ENCODE measurements at places on chromosomes 16 and 17. TPM values are rescaled to one million over a fixed set of nuclear protein-coding genes. Genes with fewer than 3 reads are reported as not detected.
A peak's percentile ranks its signal among the peaks of the same experiment; 100 is the strongest.

DNA sequence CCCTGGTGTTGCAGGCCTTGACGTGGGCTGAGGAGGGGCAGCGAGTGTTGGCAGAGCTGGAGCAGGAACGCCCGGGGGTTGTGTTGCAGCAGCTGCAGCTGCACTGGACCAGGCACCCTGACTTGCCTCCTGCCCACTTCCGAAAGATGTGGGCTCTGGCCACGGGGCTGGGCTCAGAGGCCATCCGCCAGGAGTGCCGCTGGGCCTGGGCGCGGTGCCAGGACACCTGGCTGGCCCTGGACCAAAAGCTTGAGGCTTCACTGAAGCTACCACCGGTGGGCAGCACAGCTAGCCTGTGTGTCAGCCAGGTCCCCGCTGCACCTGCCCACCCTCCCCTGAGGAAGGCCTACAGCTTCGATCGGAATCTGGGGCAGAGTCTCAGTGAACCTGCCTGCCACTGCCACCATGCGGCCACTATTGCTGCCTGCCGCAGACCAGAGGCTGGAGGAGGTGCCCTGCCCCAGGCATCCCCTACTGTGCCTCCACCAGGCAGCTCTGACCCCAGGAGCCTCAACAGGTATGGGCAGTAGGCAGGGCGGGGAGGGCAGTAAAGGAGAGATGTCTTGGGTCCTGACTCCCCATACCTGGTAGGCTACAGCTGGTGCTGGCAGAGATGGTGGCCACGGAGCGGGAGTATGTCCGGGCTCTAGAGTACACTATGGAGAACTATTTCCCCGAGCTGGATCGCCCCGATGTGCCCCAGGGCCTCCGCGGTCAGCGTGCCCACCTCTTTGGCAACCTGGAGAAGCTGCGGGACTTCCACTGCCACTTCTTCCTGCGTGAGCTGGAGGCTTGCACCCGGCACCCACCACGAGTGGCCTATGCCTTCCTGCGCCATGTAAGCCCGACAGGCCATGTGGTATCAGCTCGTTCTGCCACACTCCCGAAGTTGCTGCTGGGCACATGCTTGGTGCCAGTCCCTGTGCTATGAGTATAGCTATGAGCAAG, 5.6 kb downstream of the PLEKHG4 start:
- H3K4me1 ChIP-seq = peaks cover 6% of the 10 kb centered on the region
- no peaks in the 10 kb centered on the region for H3K36me3 ChIP-seq
- no peak overlapping the region for H3K4me3 ChIP-seq
- no peaks in the 10 kb centered on the region for H3K27me3 ChIP-seq
- H3K27ac ChIP-seq = no peak overlapping the region

The MYH4 gene
- not detected for total RNA-seq

DNA sequence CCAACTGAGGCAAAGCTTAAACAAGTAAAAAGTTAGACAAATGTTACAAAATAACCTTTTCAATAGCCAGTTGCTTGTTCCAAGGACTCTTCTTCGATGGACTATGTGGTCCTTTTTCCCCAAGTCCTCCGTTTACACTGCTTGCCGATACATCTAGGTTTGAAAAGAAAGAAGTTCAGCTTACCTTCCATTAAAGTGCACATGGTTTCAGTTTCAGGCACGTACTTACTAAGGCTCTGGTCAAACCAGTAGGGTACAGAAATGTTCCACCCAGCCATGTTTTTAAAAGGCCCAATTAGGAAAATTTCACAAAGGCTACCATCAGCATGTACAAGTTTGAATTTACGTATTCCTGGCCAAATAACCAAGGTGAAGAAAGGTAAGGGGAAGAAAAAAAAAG, 2.1 kb downstream of the SRSF2 start:
- H3K4me1 ChIP-seq = peaks cover 49% of the 10 kb centered on the region
- H3K27me3 ChIP-seq = no peaks in the 10 kb centered on the region
- H3K27ac ChIP-seq = peak overlapping the region; percentile 92
- peak overlapping the region; percentile 85 for H3K4me3 ChIP-seq
- peaks cover 54% of the 10 kb centered on the region for H3K36me3 ChIP-seq

DNA sequence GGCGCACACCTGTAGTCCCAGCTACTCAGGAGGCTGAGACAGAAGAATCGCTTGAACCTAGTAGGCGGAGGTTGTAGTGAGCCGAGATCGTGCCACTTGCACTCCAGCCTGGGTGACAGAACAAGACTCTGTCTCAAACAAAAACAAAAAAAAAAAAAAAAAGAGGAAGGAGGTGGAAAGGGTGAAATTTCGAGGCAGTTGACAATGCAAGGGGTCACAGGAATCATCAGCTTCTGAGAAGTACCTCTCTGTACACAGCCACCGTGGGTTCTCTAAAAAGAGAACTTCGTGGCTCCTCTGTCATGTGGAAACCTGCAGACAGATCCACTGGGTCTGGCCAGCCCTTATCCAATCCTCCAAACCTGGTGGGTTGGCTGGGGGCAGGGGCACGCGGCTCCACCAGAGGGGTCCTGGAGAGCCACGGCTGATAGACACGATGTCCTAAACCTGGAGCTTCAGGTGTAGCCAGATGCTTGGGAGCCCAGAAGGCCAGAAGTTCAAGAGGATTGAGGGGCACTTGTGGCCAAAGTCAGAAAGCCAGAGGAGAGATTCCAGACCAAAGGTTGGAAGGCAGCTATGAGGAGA, 540 bp upstream of the CD300LF start:
- peaks cover 8% of the 10 kb centered on the region for H3K27me3 ChIP-seq
- no peaks in the 10 kb centered on the region for H3K36me3 ChIP-seq
- H3K4me3 ChIP-seq = no peak overlapping the region
- H3K27ac ChIP-seq = no peak overlapping the region
- H3K4me1 ChIP-seq = peaks cover 5% of the 10 kb centered on the region

DNA sequence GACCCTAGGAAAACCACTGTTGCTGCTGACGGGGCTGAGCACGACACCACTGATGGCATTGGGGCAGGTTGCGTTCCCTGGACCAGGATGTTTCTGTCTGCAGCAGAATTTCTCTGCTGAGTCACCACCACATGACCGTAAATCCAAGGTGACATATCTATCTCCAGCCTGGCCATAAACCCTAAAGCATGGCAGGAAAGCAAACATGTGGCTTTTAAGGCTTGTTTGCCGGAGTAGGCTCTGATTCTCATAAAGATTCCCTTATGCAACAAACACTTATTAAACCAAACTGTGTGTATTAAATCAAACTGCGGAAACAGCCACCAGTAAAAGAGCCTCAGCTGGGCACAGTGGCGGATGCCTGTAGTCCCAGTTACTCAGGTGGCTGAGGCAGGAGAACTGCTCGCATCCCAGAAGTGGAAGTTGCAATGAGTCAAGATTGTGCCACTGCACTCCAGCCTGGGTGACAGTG, 17.3 kb downstream of the MPHOSPH6 start:
- DNase-seq = no peak
- no peak overlapping the region for H3K27ac ChIP-seq

The FKBP10 gene
- total RNA-seq = 1.4 TPM

The TBC1D26 gene
- total RNA-seq = 0.24 TPM

GRCh38 chr16:56701534-56701933, 19.3 kb downstream of the MT1X start:
- DNase-seq = no peak
- no peaks in the 10 kb centered on the region for H3K36me3 ChIP-seq
- peaks cover 7% of the 10 kb centered on the region for H3K4me1 ChIP-seq
- no peaks in the 10 kb centered on the region for H3K27me3 ChIP-seq
- no peak overlapping the region for H3K27ac ChIP-seq

- H3K27me3 ChIP-seq = no peaks in the 10 kb centered on the region
- no peaks in the 10 kb centered on the region for H3K4me1 ChIP-seq
- no peak overlapping the region for H3K27ac ChIP-seq
Measured at GRCh38 chr17:27667656-27668487, 36.9 kb downstream of the LGALS9 start.

GRCh38 chr17:58285422-58285810, 4.7 kb upstream of the MPO start:
- H3K27ac ChIP-seq = no peak overlapping the region
- no peaks in the 10 kb centered on the region for H3K36me3 ChIP-seq
- peaks cover 1% of the 10 kb centered on the region for H3K27me3 ChIP-seq
- no peak for DNase-seq
- H3K4me1 ChIP-seq = no peaks in the 10 kb centered on the region
- no peak overlapping the region for H3K4me3 ChIP-seq

DNA sequence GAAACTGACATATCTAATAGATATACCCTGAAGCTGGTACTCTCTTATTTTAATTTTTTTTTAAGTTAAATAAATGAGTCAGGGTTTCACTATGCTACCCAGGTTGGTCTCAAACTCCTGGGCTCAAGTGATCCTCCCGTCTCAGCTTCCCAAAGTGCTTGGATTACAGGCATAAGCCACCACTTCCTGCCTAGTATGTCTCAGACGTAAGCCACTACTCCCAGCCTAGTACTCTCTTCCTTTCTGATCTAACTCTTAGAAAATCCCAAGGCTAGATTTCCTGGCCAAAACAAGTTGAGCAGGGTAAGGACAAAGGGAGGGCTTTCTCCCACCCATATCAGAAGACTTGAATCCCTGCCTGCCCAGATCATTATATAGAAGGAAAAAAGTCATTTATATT, 33.7 kb downstream of the HOXB1 start:
- peaks cover 3% of the 10 kb centered on the region for H3K4me1 ChIP-seq
- peaks cover 11% of the 10 kb centered on the region for H3K27me3 ChIP-seq
- H3K4me3 ChIP-seq = no peak overlapping the region
- H3K27ac ChIP-seq = no peak overlapping the region

DNA sequence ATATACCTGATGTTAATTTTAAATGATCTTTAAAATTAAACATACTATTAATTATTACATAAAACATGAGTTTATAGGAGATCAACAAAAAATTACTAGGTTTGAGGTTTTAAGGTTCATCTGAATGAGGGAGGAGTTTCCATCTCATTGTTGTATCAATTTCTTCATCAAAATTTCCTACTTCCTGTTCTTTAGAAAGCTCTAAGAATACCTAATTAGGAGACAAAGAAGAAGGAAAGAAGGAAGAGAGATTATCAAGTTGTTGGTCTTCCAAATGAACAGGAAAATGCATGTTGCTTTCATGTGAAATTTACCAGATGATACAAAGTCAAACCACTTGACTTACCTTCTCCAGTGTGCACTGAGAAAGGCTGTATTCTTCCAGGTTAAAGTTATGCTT, 18.1 kb upstream of the ABCA9 start:
- H3K4me3 ChIP-seq = no peak overlapping the region
- no peaks in the 10 kb centered on the region for H3K27me3 ChIP-seq
- no peaks in the 10 kb centered on the region for H3K4me1 ChIP-seq
- no peak overlapping the region for H3K27ac ChIP-seq
- no peak for DNase-seq

The SOCS1 gene
- total RNA-seq = 152 TPM

The MT1F gene
- total RNA-seq = 9.2 TPM

The UBTF gene
- total RNA-seq = 118 TPM

DNA sequence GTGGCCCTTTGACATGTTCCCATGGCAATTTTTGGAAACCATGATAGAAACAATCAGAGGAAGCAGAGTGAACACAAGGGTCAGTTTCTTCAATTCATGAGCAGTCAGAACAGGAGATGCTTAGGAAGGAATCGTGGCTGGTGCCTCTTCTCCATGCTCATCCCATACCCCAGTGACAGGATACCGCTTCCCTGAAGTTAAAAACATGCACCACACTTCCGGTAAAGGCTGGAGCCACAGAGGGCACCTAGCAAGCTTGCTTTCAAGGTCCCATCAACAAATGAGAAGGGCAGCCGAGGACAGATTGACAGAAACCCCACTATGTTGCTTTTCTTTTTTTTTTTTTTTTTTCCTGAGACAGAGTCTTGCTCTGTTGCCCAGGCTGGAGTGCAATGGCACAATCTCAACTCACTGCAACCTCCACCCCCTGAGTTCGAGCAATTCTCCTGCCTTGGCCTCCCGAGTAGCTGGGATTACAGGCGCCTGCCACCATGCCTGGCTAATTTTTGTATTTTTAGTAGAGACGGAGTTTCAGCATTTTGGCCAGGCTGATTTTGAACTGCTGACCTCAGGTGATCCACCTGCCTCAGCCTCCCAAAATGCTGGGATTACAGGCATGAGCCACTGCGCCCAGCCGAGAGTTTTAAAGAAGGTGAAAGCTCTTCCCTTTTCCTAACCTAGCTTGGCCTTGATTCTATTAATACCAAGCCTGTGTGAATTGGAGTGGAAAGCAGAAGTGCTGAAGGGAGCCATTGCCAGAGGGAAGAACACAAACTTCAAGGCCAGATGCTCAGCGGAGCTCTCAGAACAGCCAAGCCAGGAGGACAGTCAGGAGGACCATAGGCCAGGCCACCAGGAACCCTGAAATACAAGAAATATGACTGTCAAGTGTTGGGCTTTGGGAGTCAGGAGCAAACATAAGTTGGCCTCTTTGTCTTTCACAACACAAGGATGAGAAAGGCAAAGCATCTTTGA, 16.6 kb downstream of the GP2 start:
- no peaks in the 10 kb centered on the region for H3K36me3 ChIP-seq
- H3K27me3 ChIP-seq = peaks cover 3% of the 10 kb centered on the region
- DNase-seq = no peak
- H3K4me1 ChIP-seq = no peaks in the 10 kb centered on the region
- H3K4me3 ChIP-seq = no peak overlapping the region

- peaks cover 12% of the 10 kb centered on the region for H3K4me1 ChIP-seq
- H3K27me3 ChIP-seq = no peaks in the 10 kb centered on the region
- H3K4me3 ChIP-seq = no peak overlapping the region
- no peak for DNase-seq
- no peak overlapping the region for H3K27ac ChIP-seq
Measured at GRCh38 chr16:85125570-85126393, 13.5 kb upstream of the CIBAR2 start.

The COPRS gene
- total RNA-seq = 50.3 TPM

DNA sequence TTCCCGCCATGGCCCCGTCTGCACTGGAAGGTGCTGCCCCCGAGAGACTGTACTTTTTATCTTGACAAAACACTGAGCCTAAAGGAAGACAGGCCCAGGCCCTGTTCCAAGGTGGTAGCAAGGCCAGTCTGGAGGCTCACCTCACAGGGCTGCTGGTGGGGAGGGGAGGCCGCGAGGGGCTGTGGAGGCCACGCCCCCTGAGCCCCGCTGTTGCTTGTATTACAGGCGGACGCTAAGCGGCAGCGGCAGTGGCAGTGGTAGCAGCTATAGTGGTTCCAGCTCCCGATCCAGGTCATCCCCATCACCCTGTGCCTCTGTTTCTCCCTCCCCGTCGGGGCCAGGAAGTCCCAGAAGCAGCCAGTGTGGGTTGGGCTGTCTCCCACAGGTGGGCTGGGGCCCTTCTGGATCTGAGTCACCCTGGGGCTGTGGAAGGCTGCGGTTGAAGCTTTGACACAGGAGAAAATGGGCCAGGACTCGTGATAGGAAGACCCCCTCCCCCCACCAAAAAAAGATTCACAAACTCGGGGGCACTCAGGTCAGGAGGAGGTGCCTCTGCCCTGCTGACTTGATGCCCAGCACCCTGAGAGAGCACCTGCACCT, 13.3 kb upstream of the IL17C start:
- peaks cover 39% of the 10 kb centered on the region for H3K36me3 ChIP-seq
- no peak overlapping the region for H3K4me3 ChIP-seq
- peak; percentile 62 for DNase-seq
- no peaks in the 10 kb centered on the region for H3K27me3 ChIP-seq
- H3K4me1 ChIP-seq = peaks cover 16% of the 10 kb centered on the region

The OR4D1 gene
- 0.27 TPM for total RNA-seq
